ENCODE measurements at places on chromosomes 4 and X.

DNA sequence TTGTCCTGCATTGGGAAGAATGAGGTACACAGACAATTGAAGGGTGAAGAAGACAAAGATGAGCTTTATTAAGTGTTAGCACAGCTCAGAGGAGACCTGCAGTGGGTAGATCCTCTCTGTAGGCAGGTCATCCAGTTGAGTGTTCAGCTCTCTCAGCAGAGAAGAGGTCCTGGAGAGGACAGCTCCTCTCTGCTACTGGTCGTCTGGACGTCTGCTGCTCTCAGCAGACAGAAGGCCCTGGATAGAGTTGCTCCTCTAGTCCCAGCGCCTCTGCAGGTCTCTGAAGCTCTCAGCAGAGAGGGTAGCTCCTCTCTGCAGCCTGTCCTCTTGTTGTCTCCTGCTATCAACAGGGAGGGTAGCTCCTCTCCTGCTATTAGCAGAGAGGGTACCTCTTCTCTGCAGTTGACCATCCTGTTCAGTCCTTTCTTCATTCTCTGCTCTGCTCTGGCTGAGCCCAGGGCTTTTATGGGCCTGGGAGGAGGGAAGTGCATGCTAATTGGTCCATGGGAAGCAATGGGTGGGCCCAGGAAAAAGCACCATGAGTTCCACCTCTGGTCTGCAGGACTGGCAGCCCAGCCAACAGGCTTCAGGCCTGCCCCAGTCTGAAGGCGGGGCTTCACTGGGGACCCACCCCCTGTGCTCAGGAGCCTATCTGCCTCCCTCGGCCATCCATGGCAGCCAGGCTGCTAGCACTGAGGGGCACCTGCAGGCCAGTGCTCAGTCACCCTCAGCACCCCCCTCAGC is 54.1 kb upstream of the IBSP start:
- no peak for DNase-seq

DNA sequence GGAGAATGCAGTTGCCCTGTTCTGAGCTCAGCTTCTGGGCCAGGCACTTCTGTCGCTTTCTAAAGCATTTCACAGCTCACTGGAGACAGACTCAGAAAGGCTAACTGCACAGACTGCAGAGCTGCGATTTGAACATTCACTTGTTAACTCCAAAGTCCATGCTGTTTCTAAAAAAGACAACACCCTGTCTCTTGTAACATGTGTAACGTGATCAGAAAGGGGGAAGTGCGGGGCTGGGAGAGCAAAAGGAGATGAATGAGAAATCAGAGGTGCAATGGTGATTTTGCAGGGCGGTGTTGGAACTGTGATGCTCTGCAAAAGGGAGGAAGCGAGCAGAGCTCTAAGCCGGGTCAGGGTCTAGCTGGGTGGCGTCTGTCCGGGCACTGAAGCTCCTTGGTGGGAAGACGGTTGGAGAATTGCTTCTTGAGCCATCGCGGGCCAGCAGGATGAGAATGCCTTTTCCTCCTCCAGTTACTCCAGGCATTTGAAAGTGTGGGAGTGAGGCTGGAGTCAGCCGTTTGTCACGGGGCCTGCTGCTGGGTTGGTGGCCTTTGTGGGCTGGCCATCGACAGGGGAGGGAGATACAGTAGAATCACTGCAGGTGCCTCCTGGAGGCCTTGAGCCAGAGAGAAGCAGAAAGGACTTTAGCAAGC is 20.3 kb downstream of the TBC1D14 start:
- DNase-seq: no peak

- DNase-seq: no peak
Measured at GRCh38 chr4:164408831-164409230, 345.1 kb upstream of the SMIM31 start.

GRCh38 chr4:164383058-164383357 is 370.9 kb upstream of the SMIM31 start:
- no peak for DNase-seq

GRCh38 chrX:128714425-128714824 is 662.2 kb upstream of the ACTRT1 start:
- DNase-seq: no peak

DNA sequence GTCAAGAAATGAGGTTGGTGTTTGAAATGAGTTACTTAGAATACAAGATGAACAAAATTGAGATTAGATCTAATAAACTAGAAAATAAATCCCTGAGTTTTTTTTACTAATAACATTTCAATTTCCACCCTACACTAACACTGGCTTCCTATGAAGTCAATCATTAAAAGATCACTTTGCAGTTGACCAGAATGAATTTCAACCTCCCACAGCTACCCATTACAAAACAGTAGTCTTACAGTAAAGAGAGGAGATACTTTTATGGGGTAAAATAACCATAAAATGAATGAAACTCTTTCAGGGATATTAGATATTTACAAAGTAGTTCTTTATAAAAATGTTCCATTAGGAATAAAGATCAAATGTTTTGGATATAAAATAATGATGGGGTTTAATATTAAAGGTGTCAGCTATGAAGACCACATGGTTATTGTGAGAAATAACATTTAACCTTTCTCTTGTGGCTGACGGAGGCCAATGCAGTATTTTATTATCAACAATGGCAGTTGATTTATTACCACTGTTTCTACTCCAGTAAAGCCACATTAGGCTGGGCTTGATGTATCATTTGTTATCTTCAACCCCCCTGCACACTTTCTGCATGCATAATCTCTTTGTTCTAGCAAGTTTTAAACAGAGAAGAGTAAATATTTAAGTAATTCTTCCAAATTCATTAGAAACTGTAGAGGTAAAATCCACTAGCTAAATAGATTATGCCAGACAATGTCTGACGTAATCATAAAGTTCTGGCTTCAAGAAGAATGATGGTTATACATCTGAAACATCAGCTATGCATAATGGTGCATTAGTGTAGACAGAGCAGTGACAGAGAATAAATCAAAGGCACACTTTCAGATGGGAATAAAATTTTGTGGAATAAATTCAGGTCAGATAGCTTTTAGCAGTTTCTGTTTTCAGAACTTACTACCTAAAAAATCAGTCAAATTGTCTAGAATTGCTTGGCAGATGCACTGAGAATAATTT is 516.6 kb downstream of the PCDH18 start:
- DNase-seq: no peak

DNA sequence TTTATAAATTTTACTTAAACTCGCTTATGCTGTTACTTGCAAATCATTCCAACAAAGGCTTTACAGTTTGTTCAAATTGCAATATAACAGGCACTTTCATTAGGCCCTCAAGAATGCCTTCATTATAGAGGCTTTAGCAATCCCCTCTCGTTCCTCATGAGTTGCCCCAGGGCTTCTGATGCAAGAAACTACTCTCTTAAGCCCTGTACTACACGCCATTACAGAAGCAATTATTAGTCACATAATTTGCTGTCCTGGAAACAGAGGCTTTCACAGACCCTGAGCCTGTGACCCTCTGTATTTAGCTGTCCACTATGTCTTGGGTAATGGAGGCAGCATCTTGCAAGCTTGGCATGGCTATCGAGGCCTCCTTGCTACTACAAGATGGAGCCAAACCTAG is 965.9 kb upstream of the DIAPH2 start:
- DNase-seq: no peak

DNA sequence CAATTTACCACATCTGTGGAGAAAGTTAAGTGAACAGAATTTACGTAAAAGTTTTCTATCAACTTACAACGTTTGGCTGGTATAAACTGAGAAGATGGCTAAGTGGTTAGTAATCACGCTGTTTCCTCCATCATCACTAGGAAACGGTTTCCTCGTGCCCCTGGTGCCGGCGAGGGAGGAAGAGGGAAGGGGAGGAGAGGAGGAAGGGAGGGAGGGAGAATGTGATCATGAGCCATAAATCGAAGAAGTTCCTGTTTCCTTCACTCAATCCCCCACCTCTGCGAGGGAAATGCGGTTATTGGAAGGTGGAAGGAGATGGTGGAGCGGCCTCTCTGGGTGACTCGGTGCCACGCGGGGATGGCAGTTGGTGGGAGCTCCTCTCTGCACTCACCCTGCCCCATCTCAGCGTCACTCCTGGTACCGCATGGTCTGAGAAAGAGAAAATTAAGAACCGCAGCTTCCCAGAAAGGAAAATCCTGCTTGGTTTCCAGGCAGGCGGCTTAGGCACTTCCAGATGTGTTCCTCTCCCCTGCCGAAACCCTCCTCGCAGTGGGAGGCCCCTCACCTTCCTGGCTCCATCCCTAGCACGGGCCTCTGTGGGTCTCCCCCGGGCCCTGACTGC is 216.8 kb downstream of the AFAP1 start:
- DNase-seq: no peak

DNA sequence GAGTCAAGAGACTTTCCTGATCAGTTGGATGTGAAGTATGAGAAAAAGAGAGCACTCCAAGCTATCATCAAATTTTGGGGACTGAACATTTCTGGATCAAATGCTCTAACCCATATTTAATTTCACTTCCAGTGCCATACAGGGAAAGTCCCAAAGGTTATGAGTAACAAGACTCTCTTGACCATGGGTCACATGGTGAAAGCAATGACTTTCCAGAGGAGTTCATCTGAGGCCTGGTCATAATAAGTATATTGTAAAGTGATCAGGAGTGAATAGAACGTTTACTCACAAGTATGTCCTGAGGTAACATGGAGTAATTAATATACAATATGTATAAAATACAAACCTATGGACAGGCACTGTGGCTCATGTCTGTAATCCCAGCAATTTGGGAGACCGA is 40.7 kb upstream of the ARMCX5 start:
- DNase-seq: no peak

DNA sequence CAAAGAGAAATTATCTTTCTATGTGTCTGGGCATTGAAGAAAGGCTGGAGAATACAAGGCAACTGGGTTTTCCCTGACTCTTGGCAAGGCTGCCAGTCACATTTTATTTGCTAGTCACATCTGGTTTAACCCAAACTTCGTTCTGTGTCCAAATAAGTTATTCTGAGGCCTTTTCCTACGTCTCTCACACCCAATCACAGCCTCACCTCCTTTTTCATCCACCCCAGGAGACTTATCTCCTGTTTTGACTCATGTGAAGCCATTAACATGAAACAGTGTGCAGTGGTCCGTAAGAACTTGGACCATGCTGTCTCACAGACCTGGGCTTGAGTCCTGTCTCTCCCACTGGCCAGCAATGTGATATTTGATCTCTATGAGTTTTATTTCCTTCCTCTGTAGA is 59.3 kb downstream of the CNGA2 start:
- no peak for DNase-seq

DNA sequence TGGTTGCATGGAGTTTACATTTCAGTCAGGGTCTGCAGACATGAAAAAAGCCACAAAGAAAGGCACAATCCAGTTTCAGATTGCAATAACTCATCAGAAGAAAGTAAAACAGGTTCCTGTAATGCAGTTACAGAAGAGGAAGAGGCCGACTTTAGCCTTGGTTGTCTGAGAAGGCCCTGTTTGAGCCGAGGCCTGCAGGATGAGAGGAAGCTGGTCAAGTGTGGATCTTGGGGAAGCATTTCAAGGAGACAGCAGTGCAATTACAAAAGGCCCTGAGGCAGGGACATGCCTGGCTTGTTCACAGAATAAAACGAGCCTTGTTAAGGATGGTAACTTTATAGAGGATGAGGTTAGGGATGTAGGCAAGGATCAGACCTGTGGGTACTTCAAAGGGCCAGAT is 62.4 kb downstream of the AFF2 start:
- no peak for DNase-seq

GRCh38 chr4:26420438-26420837 is 69.8 kb downstream of the CCKAR start:
- DNase-seq: no peak

GRCh38 chrX:111010111-111010510 is 85.9 kb upstream of the PAK3 start:
- no peak for DNase-seq

DNA sequence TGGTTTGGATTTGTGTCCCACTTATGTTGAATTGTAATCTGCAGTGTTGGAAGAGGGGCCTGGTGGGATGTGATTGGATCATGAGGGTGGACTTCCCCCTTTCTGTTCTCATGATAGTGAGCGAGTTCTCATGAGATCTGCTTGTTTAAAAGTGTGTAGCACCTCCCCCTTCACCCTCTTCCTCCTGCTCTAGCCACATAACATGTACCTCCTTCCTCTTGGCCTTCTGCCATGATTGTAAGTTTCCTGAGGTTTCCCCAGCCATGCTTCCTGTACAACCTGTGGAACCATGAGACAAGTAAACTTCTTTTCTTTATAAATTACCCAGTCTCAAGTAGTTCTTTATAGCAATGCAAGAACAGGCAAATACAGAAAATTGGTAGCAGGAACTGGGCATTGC is 138.7 kb downstream of the INPP4B start:
- no peak for DNase-seq

GRCh38 chr4:184395971-184396391 is 78.4 kb downstream of the IRF2 start:
- no peak for DNase-seq

DNA sequence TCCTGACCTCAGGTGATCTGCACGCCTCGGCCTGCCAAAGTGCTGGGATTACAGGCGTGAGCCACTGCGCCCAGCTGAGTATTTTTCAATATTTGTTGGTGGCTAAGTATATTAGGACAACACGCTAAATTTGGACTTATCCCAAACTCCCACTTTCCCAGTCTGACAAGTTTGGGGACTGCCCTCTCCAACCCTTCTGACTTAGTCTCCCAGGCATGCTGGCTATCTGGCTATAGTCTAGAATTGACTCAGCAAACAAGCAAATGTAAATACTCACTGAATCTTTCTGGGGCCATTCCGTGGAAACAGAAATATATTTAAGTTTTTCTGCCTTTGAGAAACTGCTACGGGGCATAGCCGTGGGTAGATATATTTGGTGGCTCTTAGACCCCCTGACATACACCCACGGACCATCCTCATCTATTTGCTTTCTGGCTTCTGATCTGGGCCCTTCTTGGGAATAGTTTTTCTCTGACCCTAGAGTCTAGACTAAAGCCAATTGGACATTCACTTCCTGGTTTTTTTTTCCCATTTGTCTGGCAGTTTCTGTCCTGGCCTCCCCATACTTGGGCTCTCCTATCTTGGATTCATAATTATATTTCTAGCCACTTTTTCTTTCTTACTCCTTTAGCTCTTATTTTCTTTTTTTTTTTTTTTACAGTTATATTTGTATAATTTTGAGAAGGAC is 11.3 kb upstream of the DOCK11 start:
- DNase-seq: no peak

- no peak for DNase-seq
Measured at GRCh38 chrX:51641421-51642021, 22.8 kb upstream of the CENPVL3 start.

GRCh38 chr4:41384992-41385391 is 128.3 kb downstream of the UCHL1 start:
- DNase-seq: no peak

GRCh38 chr4:38266616-38267015 is 306.4 kb downstream of the PTTG2 start:
- DNase-seq: no peak

- DNase-seq: no peak
Measured at GRCh38 chrX:136835761-136836160, 44.8 kb downstream of the RBMX start.

GRCh38 chrX:137926090-137926489 is 360.2 kb downstream of the ZIC3 start:
- no peak for DNase-seq

GRCh38 chr4:46385235-46385634 is 4.7 kb downstream of the GABRA2 start:
- no peak for DNase-seq

GRCh38 chr4:137307806-137308205 is 224.5 kb downstream of the PCDH18 start:
- DNase-seq: no peak

- no peak for DNase-seq
Measured at GRCh38 chrX:10512258-10512657, 108.1 kb downstream of the MID1 start.

Data from CD4-positive, alpha-beta T cell (primary cell).